ENCODE measurements at places on chromosomes 12 and 14.

DNA sequence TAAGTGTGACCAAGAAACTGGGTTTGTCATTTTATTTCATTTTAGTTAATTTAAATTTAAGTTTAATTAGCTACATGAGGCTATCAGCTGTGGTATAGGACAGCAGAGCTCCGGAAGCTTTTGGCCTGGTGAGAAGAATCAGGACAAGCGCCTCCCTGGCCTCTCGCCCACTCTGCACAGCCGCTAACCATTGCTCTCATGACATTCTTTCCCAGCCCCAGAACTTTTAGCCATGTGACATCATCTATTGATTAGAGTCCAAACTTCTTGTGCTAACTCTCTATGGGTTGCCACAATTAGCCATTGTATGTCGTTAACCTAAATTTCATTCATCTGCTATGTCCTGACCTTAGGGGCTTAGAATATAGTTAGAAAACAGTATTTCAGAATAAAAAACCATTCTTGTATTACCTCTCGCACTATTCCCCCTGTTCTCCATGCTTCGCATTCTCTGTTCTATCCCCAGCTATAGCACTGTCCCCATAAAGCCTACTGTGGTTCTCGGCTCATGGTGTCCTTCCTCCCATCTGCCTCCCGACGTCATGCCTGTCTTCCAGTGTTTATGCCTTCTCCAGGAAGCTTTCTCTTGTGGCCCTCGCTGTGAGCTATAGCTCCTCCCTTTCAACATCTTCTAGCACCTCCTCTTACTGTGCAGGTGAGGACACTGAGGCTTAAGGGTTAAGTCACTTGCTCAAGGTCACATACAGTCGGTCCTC, 23.5 kb downstream of the SSH1 start:
- no peak for DNase-seq

DNA sequence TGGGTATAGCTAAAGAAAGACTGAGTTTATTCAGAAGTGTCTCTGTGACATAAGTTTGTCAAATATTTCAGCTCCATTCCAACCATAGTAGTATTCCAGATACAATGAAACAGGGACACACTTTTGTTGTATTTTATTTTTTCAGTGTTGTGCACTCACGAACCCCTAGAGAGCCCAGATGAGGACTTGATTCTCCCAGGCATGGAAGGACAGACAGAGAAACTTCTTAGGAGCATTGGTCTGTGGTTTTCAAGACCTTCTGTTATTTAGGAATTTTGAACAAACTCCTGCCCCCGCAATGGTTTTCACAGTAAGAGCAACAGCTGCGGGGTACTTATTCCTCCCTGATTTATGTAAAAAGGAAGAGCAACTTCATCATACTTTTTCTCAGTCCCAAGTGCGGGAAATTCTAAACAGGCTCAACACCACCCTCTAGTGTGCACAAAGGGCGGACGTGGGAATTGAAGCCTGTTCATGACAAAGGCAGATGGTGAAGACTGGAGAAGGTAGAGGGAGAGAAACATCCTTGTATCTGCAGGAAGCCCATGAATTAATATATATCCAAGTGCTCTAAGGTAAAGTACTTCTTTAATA, 147.6 kb downstream of the PAH start:
- peak; percentile 81 for DNase-seq

GRCh38 chr14:60661721-60662120, 12.4 kb upstream of the SIX1 start:
- DNase-seq: no peak

- DNase-seq: no peak
These were observed 1.3 kb downstream of the CLEC7A start for GRCh38 chr12:10128687-10129086.

DNA sequence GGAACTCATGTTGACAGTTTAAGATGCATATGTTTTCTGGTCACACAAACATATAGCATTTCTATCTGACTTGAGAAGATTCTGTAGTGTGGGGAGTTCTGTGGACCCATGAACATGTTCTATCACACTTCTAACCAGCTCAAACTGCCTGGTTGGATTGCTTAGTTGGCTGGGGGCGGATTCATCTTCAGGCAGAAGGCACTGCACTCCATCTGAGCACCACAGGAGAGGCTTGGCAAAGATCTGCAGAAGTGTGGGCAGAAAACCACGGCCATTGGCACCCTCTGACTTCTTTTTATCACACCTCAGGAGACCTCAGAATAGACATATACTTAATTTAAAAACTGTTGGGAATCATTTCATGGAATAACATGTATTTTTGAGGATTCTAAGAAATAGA, 68.5 kb downstream of the LIN7A start:
- no peak for DNase-seq

DNA sequence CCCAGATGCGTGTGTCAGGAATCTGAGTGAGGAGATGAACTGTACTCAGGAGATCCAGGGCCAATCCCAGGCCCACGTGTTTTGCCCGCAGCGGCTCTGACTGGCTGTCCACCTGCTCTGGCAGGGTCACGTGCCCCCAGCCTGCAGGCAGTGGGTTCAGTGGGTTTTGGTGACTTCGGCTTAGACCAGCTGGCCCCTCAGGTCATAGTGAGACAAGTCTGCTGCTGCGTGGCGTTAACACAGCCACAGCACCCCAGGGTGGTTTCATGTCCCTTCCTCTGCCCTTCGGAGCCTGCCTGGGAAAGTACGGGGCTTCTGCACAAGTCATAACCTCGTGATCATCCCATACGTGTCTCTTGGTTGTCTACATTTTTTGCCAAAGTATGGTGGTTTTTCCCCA, 2.6 kb downstream of the FBRSL1 start:
- no peak for DNase-seq

- DNase-seq: peak; percentile 83
These were observed 96.5 kb downstream of the DUSP16 start for GRCh38 chr12:12466157-12466556.
